Iris pigment epithelial cell (primary cell): ENCODE measurements at places on chromosomes 6 and 20.

DNA sequence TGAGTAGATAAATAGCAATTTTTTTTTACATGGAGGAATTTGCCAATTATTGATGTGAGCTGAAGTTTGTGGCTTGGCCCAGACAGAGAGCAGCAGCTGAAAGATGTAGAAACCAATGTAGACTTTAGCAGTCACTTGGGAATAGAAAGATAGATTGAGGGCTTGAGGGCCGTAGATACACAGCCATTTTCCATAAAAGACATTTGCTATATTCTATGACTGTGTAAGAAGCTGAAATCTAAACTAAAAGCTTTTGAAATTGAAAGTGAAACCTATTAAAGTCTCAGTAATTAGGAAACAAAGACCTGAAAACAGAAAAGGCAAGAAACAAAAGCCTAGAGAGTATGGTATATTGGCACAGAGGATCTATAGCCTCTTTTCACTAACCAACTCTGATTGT lies 332.7 kb downstream of the CENPW start:
- no peak for DNase-seq

DNA sequence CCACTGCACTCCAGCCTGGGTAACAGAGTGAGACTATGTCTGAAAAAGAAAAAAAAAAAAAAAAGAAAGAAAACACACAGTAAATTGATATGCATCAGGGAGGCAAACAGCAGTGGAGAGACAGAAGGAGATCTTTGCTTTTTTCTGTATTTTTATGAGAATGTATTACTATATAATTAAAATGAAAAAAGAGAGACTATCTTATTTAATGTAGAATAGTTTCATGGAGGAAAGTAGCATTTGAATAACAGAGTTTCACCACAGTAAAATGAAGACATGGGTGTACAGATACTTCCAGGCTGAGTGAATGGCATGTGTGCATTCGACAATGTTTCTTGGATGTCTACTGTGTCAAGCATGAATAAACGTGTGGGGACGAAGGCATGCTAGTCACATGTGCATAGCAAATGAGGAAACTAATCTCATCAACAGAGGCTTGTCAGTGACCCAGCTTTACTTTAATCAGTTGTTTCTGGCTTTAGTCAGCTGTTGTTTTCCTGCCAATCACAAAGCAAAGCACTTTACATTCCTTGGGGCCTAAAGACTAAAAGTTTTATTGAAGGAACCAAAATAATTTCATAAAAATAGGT lies 55.5 kb upstream of the ARMH2 start:
- no peak for DNase-seq

GRCh38 chr6:129382916-129383315 lies 327.1 kb downstream of the ARHGAP18 start:
- no peak for DNase-seq

GRCh38 chr6:122020588-122021264 lies 378.7 kb upstream of the HSF2 start:
- no peak for DNase-seq
